H9 (cell line): ENCODE measurements at places on chromosomes 13 and 19.

- no peak for DNase-seq
Observed at GRCh38 chr13:112562786-112563383, 25.1 kb downstream of the TUBGCP3 start.

DNA sequence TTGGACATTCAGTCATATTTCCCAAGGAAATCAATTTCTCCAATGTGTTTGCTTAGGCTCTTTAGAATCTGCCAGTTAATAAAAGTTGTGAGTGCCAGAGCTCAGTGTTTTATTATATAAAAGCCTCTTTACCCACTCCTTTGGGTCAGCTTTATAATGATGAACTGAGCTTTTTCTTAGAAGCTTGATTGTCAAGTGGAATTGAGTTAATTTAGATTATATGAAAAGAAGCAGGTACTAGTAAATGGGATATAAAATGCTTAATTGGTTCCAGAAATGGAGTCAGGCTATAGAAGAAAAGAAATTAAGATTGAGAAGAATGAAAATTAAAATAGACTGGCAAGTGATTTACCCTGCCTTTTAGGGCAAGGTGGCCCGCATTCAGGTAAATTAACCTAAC, 363.2 kb downstream of the SLITRK6 start:
- no peak for DNase-seq

- DNase-seq, result no peak
Observed at GRCh38 chr19:46945694-46946489, 73.7 kb upstream of the NPAS1 start.

- DNase-seq, result no peak
Observed at GRCh38 chr13:75302071-75302698, 179.8 kb downstream of the TBC1D4 start.

DNA sequence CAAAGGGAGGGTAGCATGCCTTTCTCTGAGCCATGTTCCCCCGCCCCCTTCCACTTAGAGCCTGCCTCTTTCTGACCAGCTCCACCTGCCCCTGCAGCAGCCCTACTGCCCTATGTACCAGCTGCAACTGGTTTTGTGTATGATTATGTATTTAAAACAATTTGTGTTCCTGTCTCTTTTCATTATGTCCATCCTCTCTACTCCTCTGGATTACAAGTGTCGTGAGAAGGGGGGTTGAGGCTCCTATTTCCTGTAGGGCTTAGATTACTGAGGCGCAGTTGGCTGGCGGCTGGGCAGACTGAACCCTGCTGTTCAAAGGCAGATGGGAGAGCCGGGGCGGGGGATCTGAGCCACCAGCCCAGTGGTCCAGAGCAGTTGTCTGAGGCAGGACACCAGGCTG, 213.3 kb downstream of the KCNRG start:
- DNase-seq, result no peak
